Skeletal muscle cell (primary cell): ENCODE measurements at places on chromosomes 4 and X.

- DNase-seq: no peak
Observed at GRCh38 chr4:39394706-39395105, 12.0 kb upstream of the KLB start.

DNA sequence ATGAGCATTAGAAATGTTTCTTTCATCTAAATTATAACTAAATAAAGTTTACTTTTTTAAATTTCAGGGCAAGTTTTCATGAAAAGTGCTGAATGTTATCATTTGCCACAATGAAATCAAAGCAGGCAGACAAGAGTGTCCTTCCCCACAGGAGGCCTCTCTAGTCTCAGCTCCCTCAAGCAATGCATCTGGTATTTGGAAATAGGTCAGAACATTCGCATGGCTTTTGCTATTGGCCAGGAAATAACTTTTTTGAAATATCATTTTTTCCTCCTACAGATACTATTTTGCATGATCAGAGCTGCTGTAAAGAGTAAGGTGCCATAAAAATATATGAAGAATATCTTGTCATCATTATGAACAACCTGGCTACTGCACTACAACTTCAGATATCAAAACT is 41.1 kb downstream of the MAD2L1 start:
- no peak for DNase-seq

GRCh38 chr4:1771555-1772305 is 21.4 kb upstream of the FGFR3 start:
- no peak for DNase-seq

- no peak for DNase-seq
Observed at GRCh38 chr4:153988492-153989363, 199.8 kb upstream of the SFRP2 start.

GRCh38 chr4:155529272-155529671 is 137.4 kb upstream of the GUCY1A1 start:
- DNase-seq: no peak

DNA sequence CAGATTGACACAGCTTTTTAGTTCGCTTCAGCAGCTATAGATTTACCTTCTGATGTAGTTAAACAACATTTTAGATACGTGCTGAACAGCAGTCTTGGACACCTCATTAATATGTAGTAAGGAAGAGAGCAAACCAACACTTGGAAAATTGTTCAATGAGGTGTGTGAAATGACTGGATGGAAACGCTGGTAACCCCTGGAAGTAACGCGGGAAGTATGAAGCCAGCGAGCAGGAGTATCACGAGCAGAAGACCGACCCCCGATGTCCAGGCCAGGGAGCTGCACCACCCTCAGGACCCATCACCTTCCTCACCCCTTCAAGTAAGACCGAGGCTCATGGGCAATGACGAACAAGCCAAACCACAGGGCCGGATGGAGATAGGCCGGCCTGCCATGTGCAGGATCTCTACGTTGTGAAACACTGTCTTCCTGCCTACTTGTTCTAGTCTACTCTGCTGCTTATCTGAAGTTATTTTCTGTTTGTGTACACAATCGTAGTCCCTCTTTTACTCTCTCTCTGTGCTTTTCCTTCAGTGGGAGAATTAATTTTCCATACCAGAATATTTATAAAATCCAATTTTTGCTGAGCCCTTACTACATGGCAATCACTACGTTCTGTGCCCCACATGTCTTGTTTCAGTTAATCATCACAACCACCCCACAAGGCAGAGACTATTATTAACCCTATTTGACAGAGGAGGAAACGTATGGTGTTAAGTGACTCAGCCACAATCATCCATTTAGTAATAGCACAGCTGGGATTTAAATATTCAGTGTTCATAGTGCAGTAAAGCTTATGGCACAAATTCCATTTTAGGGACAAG is 221.7 kb downstream of the APBB2 start:
- no peak for DNase-seq

DNA sequence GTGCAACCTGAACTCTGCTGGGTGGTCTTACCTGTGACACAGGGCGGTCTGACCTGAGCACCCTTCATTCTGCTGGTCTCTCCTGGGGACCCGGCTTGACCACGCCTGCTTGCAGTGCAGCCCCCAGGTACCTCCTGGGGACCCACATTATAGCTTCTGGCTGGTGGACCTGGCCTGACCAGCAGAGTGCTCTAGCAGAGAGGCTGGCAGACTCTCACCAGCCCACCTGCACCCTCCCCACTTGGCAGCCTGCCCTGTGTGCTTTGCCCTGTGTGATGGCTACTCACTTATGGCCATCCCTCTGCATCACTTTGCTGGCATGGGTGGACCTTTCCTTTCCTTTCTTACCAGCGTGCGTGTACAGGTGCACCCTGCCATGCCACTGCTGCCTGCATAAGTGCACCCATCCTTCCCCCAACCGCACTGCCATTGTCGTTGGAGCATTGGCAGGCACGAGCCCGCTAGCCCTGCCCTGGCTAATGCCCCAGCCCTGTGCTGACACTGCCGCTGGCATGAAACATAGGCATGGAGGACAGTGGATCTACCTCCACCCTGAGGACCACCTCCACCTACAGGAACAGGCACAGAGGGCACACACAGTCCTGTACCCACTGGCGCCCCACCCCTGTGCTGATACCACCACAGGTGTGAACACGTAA is 21.5 kb upstream of the H2AZ1 start:
- DNase-seq: no peak

GRCh38 chr4:174215961-174216680 is 67.3 kb downstream of the FBXO8 start:
- no peak for DNase-seq

DNA sequence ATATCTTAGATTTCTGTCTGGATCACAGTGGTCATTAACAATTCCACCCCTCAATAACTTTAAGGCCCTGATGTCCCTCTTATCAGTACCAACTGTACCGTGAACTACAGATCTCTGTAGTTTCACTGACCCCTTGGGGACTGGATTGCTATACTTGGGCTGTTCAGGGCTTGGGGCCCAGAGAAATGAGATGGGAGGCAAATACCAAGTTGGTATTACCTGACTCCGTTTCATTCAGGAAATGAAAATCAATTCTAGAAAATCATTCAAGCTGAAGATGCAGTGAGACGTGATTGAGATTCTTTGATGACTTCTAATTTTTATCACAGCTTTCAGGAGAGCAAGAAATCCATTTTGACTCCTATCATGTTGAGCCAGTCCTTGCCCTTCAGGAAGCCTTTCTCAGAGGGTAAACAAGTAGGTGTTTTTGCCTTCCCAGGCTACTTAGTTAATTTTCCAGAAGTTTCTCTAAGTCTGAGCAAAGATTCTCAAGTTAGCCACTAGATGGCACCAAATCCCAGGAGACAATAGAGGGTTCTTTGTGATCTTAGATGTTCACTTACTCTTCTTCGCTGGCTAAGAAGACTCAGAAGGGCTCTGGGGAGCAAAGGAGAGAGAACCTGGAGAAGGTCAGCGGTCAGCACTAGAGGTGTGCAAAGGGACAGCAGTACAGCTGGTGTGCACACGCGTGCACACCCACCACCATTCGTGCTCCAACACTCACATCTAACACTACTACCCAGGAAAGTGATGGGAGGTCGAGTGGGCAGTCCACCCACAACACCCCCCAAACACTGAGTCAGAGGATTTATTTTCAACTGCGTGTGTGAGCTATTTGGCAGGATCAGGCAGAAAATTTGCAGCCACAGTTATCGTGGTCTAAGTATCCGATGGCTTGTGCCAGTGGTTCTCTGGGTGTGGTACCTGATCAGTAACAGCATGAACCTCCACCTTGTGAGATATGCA is 7.4 kb downstream of the HNRNPH2 start:
- no peak for DNase-seq

DNA sequence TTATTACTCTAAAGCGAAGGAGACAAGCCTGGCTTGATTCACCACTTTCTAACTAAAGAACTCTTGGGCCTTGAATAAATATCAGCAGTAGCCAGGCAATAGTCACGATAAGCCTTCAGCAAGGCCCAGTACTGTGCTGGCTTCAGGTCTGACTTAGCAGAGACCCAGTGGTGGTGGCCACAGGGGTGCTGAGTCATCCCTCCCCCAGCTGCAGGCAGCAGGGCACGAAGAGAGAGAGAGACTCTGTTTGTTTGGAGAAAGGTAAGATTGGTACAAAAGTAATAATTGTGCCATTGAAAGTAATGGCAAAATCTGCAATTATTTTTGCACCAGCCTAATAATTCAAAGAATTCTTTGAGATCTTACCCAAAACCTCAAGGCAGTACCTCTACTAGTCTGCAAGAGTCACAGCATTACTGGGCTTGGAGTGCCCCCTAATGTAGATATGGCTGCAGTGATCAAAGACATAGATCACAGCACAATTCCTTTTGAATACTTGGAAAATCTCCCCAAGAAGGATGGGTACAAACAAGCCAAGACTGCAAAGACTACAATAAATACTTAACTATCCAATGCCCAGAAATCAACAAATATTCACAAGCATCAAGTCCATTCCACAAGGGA is 159.5 kb upstream of the USP38 start:
- DNase-seq: peak; percentile 11

DNA sequence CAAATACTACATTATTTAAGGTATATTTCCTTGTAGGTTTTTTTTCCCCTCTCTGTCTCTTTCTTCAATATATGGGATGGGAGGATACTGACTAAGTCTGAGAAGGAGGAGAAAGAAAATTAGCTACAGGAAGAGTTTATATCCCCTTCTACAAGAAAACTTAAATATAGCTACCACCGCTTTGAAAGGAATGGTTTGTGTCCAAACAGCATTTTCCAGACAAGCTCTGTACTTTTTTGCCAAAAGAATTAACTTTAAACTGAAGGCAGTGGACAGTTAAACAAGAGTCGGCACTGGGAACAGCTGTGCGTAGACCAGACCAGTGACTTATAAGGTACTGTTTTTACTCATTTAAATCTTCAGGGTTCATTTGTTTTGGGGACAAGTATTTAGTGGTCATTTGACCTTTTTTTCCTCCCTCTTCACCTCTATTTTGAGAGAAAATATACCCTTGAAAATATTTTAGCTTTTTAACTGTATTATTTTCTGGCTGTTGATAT is 303.7 kb downstream of the ARHGAP24 start:
- no peak for DNase-seq

DNA sequence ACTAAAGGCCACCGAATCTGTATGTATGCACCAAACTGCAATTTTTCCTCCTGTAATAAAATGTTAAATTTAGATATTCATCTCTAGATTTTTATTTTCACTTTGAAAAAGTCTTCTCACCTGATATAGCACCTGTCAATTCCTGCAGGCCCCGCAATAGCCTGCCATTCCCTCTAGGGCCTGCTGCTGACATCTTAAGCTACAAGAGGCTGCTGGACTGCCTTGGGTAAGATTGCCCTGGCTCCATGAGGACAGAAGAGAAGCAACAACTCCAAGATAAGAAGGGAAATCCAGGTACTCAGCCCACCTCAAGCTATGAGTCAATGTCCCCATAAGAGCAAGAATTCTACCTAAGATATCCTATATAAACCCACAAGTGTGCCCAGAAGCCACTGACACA is 230.2 kb upstream of the AGTR2 start:
- DNase-seq: no peak

- no peak for DNase-seq
Observed at GRCh38 chr4:39631700-39632079, 7.0 kb downstream of the SMIM14 start.

DNA sequence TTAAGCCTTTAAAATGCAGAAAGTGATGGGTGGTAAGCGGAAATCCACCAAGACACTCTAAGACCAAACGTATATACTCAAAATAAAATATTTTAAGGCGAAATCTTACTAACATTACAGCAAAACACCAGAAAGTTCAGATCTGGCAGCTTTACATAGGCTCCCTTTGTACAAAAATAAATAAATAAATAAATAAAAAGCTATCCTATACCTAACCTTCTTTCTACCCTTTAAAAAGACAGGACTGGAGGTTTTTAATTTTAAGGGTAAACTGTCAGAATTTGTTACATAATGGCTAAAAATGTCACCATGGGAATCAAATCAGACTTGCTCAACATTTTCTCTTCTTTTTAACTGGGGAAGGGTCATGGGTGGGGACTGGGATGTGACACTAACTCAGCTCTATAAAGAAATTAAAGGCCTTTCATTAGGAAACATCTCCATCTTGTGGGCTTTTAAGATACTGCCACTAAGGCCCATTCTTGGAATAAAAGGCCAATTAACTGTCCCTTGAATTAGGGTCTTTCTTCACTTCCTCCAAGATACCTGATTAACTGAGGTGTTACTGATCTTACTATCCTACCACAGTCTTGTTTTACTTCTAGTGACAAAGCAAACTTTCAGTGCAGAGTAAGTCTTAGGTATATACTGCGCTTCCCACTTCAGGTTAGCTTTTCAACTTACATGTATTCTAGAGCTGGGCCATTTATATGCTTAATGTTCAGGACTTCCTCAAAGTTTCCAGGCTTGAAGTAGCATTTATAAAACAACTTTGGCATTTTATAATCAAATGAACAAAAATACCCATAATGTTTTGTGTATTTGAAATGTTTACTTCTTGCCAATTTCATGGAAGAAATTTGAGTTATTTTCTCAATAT is 13.3 kb downstream of the HNRNPD start:
- no peak for DNase-seq

GRCh38 chr4:136934601-136935000 is 597.7 kb downstream of the PCDH18 start:
- DNase-seq: peak; percentile 24
